ENCODE measurements at places on chromosomes 3 and 15. TPM values are rescaled to one million over a fixed set of nuclear protein-coding genes. Genes with fewer than 3 reads are reported as not detected.

DNA sequence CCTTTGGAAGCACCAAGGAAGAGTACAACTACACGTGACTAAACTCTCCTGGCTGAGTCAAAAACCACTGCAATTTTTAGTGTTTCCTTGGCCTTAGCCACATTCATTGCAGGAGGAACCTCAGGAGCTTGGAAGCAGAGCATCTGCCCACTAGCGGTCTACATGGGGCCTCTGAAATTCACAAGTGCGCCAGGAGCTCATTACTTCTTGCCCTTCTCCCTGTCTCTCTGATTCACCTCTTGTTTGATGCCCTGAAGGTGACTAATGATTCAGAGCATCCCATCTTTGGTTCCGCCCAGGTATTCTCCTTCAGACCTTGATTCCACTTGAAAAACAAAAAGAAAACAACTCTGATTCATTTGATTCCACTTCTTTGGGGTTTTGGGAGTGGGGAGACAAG is 201.1 kb upstream of the LPP start:
- no peak for DNase-seq

DNA sequence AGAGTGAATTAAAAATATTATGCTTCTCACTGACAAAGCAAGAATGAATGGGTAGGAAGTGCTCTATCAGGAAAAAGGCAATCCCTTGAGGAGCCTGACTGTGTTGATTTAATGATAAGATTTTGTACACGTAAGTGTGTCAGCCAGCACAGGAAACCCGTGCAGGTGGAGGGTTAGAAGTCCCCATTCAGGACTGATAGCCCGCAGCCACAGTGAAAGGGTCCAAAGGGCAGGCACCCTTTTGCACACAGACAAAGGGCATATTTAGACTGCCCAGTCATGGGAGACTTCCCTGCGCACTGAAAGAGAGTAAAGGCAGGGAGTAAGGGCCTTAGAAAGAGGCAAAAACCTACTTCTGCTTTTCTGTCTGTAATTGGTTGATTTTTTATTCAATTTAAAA is 26.4 kb upstream of the SKIL start:
- DNase-seq, result no peak

- DNase-seq, result no peak
These were observed 720.5 kb upstream of the ALCAM start for GRCh38 chr3:104646196-104646595.

DNA sequence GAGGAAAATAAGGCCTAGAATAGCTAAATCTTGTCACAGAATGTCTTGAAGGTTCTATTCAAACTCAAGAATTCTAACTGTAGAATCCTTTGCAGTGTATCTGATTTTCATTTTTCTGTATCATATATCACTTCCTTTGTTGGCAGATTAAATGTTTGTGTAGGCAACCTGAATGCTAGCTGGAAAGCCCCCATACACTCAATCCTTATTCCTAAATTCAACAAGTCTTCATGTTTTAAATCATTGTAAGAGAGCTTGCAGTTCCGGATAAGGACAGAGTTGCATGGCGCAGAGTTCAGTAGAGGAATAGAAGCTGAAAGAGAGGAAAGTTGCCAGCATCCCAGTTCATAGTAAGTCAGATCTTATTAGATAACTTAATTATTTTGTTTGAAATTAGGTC is 242.0 kb upstream of the SEMA6D start:
- no peak for DNase-seq

DNA sequence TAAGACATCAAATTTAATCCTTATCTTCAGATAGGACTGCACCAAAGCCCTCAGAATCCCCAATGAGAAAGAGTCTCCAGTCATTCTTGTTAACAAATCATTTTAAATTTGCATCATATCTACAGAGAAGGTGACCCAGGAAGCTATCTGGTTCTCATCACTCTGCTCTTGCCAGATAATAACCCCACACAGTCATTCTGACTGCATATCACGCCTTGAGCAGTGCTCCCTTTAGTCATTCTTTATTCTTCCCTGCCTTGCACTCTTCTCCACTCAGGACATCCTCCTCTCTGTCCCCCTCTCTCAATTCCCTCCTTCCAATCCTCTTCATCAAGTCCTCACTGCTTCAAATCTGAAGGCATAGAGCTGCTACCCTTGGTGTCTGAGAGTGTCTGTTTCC is 83.7 kb upstream of the COL6A6 start:
- no peak for DNase-seq

DNA sequence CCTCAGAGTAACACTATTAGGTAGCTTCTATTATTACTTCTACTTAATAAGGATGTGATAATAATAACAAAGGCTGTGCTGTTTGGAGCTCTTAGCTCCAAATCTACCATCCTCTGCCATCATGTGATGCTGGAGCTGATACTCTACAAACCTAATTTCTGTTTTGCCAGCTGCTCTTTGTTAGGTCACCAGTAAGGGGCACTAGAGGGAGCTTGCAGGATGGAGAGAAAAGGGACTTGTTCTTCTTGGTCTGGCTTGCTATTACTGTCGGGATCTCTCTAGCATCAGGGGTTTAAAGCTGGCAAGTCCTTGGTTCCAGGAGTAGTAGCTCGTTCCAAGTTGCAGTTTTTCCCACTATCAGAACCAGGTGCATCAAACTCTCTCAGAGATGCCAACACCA is 194.9 kb upstream of the KBTBD8 start:
- DNase-seq, result no peak

DNA sequence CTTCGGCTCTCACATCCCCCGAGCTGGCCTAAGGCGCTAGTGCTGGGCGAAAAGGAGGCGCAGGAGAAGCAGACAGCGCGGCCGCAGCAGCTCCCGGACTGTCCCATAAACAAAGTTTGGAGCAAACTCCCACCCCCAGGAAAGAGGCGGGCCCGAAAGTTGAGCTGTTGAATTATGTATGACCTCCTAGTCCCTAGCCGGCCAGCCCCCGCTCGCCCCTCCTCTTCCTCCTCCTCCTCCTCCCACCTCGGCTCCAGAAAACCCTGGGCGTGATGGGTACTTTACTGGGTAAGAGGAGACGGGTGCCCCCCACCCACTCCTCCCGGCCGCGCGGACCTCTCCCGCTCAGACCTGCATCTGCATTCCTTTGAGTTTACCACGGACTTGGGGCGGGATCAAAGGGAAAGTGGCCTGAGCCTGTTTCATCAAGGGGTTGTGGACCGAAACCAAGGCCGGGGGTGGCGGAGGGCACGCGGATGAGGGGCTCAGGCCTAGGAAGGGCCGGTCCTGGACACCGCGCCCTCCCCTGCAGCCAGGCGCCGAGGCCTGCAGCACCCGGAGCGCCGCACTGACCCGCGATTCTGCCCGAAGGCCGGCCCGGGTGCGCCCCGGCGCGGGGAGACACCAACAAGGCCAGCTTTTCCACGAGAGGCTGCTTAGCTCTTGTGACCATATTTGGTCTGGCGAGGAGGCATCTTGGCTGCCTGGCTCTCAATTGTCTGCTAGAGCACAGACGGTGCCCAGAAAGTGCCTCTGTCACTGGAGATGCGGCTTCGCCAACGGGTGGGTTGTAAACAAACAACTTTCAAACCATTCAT is at the start of gene WWTR1:
WWTR1 (minus strand) TSS at position 100 of the 818 bp plus-strand sequence. CDS start 719 bp downstream, outside the sequence.
- peak; percentile 90 for DNase-seq

GRCh38 chr3:16887130-16887529 is 2.4 kb downstream of the PLCL2 start:
- DNase-seq, result no peak

DNA sequence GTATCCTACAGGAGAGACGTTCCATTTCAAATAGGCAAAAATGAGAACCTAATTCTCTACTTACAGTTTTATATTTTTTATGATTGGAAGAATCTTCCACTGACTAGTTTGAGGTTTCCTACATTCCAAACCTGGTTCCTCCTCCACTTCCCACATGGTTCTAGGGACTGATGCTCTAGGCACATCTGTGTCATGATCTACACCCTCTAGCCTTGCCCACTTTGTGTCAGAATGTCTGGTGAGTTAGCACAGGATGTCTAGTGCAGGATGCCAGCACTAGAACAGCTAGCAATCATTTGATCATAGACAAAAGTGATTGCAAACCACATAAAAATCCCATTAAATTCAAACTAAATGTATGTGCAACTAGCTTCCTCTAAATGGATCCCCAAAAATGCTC is 26.7 kb upstream of the FILIP1L start:
- no peak for DNase-seq

Gene DZIP3
- polyA plus RNA-seq, result 32.6 TPM

Gene CATSPER2
- polyA plus RNA-seq, result 6.9 TPM

Gene ZCWPW2
- polyA plus RNA-seq, result 2.7 TPM

Gene AHSG
- polyA plus RNA-seq, result 0.39 TPM
